Epithelial cell of prostate (primary cell): ENCODE measurements at places on chromosomes 16 and 17.

- no peak for DNase-seq
Measured at GRCh38 chr16:73794994-73795393, 501.6 kb upstream of the PSMD7 start.

DNA sequence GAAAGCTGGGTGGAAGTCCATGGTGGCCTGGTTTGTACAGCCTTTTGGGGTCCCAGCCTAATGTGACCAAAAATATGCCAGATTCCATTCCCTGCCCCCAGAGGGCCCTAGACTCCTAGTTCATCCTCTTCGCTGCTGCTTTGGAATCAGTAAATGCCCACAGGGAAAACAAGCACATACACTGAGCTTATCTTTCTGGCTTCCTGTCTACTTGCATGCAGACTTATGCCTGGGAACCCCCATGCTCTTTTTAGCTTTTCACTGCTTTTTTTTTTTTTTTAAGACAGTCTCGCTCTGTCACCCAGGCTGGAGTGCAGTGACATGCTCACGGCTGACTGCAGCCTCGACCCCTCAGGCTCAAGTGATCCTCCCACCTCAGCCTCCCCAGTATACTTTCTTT, 6.2 kb upstream of the CD300LG start:
- no peak for DNase-seq

DNA sequence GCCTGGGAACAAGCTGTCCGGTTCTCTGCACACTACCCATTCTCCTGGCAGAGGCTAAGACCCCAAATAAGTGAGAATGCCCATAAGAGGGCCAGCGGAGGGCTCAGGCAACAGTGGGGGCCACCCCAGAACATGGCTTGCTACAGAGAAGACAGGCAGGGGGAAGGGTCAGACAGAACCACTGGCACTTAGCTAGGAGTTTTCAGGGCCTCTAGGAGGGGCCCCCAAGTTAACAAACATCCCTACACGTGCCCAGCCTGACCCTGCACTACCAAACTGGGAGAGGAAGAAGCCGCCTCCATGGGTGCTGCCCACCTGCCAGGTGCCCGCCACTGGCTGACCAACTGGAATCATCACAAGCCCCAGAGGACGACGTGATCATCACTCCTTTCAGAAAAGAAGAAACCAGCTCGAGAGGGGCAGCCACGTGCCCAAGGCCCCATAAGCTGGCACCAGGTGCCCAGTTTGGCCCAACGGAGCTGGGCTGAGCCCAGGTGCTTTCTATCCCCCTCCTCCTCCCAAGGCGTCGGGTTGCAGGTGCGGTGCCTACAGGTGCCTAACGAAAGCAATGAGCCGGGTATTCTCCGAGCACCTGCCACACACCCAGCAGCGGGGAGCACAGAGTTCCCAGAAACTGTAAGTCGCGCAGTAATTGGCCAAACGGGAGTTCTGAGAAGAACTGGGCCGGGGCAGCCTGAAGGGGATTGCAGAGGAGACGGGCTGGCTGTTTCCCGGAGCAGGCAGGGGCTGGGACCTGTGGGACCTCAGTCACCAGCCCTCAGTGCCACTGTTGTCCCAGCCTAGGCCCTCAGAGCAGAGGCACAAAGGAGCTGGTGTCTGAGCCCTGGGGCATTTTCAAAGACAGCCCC, 13.2 kb downstream of the RPH3AL start:
- no peak for DNase-seq

- no peak for DNase-seq
Measured at GRCh38 chr16:51722467-51722866, 571.4 kb upstream of the SALL1 start.

GRCh38 chr16:2422123-2422867, 7.0 kb upstream of the CCNF start:
- DNase-seq: no peak

DNA sequence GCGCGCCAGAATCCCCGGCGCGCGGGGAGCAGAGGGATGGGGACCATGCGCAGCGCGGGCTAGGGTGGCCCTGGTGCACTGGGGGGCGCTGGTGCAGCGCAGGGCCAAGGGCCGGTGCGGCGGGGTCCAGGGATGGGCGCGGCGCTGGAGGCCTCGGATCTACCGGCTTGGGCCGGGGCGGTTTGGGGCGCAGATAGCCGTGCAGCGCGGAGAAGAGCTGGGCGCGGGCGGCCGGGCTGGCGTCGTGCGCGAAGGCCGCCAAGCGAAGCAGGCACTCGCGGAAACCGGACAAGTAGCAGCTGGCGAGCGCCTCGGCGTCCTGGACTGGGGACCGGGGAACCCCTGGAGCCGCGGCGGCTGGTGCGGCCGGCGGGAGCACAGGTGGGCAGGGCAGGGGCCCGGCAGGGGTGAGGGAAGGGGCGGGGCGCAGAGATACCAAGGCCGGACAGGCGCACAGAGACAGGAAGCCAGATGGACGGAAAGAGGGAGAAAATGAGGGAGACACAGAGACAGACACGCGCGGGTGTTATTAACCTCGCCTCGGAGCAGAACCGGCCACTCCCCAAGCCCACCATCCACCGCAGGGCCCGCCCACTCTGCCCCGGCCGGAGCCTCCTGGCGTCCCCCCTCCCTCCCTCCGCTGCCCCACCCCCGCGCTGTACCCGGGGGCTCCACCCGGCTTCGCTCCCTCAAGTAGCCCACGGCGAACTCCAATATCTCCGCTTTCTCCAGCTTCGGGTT, 2.1 kb downstream of the HES7 start:
- no peak for DNase-seq

DNA sequence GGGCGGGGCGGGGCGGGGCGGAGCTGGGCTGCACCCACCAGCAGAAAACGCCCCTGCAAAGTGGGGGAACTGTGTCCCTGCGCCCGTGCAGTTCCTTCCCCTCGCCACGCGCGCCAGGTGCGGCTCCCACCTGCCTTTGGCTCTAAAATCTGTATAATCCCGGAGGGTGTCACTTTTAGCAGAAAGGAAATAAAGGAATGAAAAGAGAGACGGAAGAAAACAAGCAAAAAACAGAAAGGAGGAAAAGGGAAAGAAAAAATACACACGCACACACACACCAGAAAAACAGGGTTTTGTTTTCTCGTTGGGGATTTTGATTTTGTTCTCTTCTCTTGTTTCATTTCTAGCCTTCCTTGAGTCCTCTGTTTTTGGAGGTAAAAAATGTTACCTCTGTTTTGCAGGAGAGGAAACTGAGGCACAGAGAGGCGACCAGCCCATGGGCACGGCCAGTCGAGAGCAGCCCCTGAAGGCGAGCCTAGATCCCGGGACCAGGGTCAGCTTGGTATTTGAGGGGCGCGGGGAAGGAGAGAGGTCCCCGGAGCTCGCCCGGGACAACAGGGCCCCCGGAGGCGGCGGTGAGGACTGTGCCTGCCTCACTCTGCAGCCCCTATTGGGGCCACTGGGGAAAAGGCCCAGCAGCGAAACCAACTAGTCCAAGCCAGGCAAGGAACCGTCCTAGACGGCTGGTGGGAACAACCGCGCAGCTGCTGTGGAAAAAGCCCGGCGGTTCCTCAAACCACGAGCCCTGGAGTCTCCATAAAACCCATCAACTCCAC, 594 bp upstream of the CARHSP1 start:
- DNase-seq: no peak

- DNase-seq: peak; percentile 97
Measured at GRCh38 chr17:14776791-14777190, 475.9 kb downstream of the HS3ST3B1 start.

GRCh38 chr17:48047113-48047740, 932 bp upstream of the NFE2L1 start:
- no peak for DNase-seq

GRCh38 chr17:82152556-82153294, 54.7 kb upstream of the FASN start:
- DNase-seq: no peak

GRCh38 chr17:38345743-38346142, 2.0 kb upstream of the GPR179 start:
- DNase-seq: no peak

- no peak for DNase-seq
Measured at GRCh38 chr17:81120149-81120484, 45.2 kb upstream of the PVALEF start.

GRCh38 chr17:63189930-63190329, 223.9 kb downstream of the TANC2 start:
- no peak for DNase-seq

- DNase-seq: no peak
Measured at GRCh38 chr16:71402674-71403073, 39.2 kb downstream of the TLE7 start.

DNA sequence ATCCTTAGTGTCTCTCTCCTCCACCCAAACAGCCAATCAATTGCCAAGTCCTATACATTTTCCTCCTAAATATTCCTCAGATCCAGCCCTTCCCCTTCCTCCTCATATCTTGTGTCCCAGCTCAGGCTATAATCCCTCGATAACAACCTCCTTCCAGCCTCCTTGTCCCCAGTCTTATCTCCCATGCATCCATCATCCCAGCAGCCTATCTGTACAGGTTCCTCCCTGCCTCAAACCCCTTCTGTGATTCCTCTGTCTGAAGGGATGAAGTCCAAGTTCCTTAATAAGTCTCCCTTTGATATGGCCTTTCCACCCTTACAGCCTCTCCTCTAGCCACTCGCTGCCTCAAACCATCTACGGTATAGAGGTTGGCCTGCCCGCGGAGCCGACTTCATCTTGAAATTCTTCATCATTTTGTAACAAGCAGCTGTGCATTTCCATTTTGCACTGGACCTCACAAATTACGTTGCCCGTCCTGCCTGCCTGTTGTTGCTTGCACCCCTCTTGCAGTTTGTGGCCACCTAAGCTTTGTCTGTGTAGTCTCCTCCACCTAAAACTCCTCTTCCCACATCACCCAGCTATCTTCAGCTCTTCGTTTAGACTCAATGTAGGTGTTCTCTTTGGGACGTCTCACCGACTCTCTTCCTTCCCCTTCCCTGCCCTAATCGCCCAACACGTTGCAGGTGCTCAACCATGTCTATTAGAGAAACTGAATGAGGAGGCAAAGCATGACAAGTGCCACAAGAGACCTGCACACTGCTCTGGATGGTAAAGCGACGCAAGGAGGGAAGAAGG, 786 bp upstream of the CDK5RAP3 start:
- DNase-seq: no peak

- no peak for DNase-seq
Measured at GRCh38 chr16:57977418-57978069, 6.6 kb upstream of the CNGB1 start.

GRCh38 chr16:88084881-88085280, 133.6 kb downstream of the BANP start:
- no peak for DNase-seq

DNA sequence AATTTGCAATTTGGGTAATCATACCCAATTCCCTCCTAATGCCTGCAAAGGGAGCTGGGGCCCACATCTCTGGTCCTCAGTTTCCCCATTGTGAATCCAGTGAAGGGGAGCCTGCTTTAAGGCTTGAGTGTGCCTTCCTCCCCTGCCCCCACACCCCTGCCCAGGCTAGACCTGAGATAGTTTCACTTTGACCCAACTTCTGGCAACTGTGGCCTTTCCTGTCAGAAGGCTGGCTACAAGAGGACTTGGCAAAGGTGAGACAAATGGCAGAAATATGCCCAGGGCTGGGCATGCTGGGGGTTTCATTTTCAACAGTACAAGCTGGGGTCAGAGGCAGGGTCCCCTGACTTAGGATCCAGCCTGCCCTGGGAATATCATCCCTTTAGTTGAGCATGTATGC, 10.0 kb downstream of the SOCS1 start:
- DNase-seq: no peak

GRCh38 chr16:84367297-84367680, 1.0 kb upstream of the ATP2C2 start:
- no peak for DNase-seq

DNA sequence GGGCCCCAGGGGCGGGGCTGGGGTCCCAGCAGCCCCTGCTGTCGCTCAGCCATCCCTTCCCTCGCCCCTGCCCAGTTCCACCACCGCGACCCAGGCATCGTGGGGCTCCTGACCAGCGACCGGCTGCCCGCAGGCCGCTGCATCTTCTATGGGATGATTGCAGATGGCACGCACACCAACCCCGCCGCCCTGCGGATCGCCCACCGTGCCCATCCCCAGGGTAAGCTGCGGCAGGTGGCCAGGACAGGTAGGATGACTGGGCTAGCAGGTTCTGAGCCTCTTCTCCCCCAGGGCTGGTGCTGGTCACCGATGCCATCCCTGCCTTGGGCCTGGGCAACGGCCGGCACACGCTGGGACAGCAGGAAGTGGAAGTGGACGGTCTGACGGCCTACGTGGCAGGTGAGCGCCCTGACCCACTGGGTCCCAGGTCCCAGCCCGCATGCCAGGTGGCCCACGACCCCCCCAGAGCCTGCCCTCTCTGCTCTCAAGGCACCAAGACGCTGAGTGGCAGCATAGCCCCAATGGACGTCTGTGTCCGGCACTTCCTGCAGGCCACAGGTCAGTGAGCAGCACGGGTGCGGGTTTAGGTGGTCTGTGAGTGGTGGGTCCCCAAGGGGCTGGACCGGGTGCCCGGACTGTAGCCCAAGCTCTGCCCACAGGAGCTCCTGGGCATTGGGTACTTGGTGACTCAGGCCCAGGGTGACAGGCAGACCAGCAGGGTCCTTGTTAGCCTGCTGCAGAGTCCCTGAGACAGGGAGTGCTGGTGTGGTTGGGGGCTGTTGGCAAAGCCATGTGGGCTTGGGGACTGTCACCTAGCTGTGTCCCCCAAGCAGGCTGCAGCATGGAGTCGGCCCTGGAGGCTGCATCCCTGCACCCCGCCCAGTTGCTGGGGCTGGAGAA, 2.8 kb downstream of the CEMP1 start:
- no peak for DNase-seq
